Ecto neural progenitor cell (in vitro differentiated cells): ENCODE measurements at places on chromosomes 11 and 22.

DNA sequence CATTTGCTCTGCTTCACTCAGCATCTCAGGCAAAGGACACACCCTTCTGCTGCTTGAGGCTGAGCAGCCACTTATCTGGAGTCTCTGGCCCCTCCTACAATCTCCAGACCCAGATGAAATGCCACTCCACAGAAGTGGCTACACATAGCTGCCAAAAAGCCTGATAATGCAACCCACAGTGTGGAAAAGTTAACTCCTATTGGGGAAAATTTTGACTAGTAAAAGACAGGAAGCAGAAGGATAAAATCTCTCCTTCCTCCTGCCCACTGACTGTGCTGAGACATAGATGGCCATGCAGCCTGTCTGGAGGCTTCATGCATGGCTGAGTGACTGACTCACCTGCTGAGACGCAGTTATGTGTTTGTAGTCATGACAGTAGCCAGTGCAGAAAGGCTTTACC lies 92.3 kb upstream of the TEAD1 start:
- no peak for DNase-seq

DNA sequence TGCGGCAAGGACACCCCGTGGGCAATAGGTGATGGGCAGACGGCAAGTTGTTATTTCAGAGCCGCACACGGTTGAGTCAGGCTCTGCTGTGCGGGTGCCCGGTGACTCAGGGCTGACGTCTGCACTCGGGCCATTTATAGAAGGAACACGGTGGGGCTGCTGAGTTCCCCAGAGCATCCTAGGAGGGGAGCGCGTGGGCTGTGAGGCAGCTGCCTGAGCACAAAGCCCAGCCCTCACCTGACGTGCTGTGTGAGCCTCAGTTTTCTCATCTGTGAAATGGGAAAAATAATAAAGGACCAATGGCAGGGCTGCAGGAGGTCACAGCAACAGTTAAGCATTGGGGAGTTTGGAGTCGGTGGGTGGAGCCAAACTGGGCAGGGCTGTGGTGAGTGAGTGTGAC lies 11.3 kb upstream of the RHOD start:
- DNase-seq = no peak

DNA sequence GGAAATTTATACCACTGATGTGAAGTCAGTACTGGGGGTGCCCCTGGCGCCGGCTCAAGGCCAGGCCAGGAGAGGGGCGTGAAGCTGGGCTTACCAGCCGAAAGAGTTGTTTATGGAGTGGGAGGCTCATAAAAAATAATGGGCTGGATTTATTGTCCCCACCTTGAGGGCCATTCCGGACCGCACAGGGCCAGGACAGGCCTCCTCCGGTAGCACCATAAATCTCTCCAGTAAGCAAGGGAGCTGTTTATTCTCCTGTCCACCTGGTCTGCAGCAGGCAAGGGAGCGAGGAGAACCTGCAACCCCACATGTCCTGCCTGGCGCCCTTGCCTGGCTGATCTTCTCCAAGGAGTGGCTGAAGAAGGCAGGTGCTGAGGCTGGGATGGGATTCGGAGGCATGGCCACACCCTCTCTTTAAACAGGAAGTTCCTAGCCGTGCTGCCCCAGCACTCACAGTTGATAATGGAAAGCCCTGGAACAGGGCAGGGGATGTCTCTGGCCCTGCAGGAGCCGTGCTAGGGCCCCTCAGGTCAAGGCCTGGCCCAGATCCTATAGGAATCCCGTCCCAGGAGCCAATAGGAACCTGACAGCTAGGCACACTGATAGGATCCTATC lies 65.1 kb downstream of the SCUBE1 start:
- no peak for DNase-seq

DNA sequence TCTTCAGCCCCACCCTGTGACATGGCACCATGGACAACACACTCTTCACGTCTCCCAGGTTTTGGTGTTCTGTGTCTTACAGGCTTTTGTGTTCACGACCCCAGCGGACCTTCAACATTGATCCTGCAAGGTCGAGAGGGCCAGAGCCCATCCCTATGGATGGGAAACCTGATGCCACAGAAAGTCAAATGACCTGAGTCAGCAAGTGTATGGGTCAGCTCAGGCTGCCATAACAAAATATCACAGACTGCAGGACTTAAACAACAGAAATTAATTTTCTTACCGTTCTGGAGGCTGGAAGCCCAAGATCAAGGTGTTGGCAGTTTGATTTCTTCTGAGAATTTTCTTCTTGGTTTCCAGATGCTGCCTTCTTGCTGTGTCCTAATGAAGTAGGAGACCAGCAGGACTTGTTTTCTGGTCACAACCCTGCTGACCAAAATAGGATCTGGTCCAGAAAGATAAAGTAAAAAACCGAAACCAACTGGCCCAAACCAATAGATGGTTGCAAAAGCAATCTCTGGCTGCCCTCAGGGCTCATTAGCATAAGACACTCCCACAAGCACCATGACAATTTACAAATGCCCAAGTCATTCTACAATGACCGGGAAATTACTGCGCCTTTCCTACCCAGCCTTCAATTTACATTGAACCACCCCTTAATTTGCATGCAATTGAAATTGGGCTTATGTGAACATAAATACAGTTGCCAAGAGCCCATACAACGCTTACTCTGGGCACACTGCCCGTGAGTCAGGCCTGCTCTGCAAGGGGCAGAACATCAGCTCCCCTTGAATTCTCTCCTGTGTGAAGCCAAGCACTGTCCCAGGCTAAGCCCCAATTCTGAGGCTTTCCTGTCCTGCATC lies 113.9 kb downstream of the RPS6KA4 start:
- DNase-seq = no peak

DNA sequence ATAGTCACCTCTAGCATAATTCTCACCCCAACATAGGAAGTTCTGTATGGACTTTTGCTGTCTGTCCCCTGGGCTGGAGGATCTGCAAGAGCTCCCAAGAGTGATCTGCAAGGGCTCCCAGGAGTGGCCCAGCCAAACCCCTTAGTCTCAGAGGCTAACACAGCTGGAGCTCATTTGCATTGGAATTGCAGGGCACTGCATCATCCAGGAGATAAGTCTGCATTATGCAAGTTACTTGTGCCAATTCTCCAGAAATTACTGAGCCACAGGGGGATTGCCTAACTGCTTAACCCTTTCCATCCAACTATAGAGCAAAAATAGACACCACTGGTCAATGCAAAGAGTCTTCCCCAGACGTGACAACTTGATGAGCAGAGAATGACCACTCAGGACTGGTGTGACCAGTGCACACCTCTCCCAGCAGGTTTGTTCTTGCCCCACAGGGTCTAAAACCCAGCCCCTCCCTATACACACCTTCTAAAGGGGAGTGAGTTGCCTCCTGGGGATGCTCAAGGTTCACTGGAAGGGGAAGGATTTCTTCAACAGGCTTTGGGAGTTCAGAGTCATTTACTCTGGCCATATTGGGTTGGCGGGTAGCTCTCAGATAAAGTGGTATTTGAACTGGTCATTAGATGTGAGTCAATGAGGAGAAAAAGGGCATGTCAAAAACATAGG lies 38.4 kb downstream of the POU2AF3 start:
- no peak for DNase-seq
